ENCODE measurements at places on chromosomes 1 and 21. TPM values are rescaled to one million over a fixed set of nuclear protein-coding genes. Genes with fewer than 3 reads are reported as not detected.
A peak's percentile ranks its signal among the peaks of the same experiment; 100 is the strongest.

GRCh38 chr21:21464684-21465083, 466.5 kb downstream of the NCAM2 start:
- DNase-seq: no peak

TMEM240 gene
- 0.87 TPM for total RNA-seq

DNA sequence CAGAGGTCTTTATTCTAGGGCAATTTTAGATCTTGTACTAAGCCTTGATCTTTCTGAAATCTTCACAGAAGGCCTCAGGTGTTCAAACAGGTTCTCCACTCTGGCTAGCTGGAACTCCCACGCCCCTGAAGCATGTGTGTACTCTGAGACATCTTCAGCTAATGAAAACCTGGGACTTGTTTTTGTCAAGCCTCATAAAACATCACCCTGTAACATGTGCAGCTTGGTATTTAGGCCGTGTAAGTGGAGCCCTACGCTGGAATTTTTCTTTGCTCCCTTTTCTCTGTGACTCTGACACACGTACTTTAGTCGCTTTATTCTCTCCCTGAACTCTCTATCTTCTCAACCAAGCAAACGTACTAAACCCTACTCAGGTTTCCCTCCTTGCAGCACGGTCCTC, 701.9 kb upstream of the ZP4 start:
- DNase-seq: no peak

- DNase-seq: peak; percentile 79
These were observed 486 bp downstream of the SLC27A3 start for GRCh38 chr1:153775458-153776327.

GRCh38 chr1:119341372-119341947, 27.1 kb upstream of the HAO2 start:
- no peak for DNase-seq

OR2W3 gene
- total RNA-seq: 4.5 TPM
